ENCODE measurements at places on chromosomes 3 and 15.
A peak's percentile ranks its signal among the peaks of the same experiment; 100 is the strongest.

- no peak for DNase-seq
Measured at GRCh38 chr3:184178521-184179138, 4.0 kb downstream of the AP2M1 start.

DNA sequence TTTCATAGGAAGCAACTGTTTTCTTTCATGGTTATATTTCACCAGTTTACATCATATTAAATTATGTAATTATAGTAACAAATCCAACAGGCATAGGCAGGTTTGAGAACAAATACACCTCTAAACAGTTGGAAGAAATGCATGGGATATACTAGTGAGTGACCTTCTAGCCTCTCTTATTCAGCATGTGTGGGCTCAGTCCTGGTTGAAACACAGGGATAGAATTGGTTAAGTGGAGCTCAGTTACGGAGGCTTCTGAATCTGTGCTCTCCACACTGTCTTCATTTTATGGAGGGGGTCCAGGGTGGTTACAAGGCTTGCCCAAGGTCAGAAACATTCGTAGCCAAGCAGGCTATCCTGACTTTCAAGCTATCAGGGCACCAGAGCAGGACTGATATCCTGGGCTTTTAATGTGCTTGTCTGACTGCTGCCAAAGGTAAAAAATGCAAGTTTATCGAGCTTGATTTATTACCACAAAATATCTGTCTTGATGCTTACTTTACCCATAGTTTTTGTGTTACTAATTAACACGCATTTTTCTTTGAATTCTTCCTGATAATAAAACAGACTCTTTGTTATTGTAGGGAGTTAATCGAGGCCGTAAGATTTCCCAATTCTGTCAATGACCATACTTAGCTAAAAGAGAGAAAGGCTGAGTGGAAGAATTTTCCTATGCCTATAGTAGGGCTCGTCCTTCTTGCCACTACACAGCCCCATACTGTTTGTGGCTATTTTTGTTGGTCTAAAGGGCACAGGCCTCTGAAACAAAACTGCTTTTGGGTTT lies 89.6 kb downstream of the FILIP1L start:
- DNase-seq = no peak

- no peak for DNase-seq
Measured at GRCh38 chr3:101229681-101230080, 90.7 kb downstream of the IMPG2 start.

- DNase-seq = no peak
Measured at GRCh38 chr3:152123457-152123856, 145.3 kb upstream of the MBNL1 start.

GRCh38 chr3:82229397-82229796 lies 468.0 kb upstream of the GBE1 start:
- no peak for DNase-seq

DNA sequence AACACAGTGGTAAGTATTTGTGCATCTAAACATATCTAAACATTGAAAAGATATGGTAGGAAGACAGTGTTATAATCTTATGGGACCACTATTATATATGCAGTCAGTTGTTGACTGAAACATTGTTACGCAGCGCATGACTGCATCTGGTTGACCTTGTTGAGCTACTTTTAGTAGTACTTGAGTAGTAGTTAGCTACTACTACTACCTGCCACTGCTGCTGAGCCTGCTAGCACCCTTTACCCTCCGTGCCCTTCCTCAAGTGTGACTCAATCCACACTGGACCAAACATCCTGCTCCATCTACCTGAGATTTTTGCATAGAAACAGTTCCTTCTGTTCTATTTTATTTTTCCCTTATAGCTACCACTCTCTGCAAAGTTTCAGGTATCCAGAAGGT lies 123.6 kb upstream of the STRIT1 start:
- no peak for DNase-seq

GRCh38 chr3:53023072-53023823 lies 22.6 kb downstream of the SFMBT1 start:
- DNase-seq = no peak

DNA sequence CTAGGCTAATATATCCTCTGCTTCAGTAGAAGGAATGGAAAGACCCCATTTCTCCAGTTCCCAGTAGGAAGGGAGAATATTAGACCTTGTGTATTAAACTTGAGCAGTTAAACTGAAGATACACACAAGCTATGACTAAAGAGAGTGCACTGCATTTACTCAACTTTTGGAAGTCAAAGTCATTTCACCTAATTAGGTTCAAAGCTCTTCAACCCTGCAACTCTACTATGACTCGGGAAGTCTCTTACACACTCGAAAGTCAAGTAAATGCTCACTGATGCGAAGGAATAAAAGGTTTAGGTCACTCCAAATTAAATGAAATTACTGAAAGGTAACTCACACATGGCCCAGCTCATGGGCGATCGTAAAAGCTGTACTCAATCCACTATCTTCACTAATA lies 33.8 kb downstream of the ADAMTS9 start:
- DNase-seq = no peak

GRCh38 chr3:50380405-50381085 lies 21.2 kb upstream of the TMEM115 start:
- DNase-seq = no peak

GRCh38 chr3:176262071-176262470 lies 935.2 kb downstream of the TBL1XR1 start:
- DNase-seq = no peak

- DNase-seq = peak; percentile 32
Measured at GRCh38 chr3:158105710-158106253, 438 bp downstream of the SHOX2 start.

GRCh38 chr3:64151342-64151871 lies 73.9 kb downstream of the PRICKLE2 start:
- no peak for DNase-seq

DNA sequence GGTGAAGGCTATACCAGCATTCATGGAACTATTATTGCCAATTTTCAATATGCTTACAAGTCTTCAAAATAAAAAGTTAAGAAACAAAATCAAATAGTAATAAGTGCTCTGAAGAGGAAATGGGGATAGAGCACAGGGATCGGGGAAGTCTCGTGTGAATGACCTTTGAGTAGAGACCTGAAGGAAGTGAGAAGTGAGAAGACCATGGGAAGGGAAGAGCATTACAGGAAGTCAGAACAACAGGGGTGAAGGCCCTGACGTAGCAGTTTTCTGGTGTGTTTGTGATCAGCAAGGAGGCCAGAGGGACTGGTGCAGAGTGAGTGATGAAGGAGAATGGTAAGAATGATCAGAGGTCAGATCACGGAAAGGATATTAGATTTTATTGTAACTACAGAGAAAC lies 48.1 kb downstream of the STAC start:
- DNase-seq = no peak

GRCh38 chr15:92634671-92635201 lies 20.8 kb downstream of the FAM174B start:
- DNase-seq = no peak

GRCh38 chr3:125435231-125435630 lies 60.1 kb upstream of the ZNF148 start:
- no peak for DNase-seq

GRCh38 chr3:177498037-177498857 lies 301.0 kb upstream of the TBL1XR1 start:
- DNase-seq = no peak

DNA sequence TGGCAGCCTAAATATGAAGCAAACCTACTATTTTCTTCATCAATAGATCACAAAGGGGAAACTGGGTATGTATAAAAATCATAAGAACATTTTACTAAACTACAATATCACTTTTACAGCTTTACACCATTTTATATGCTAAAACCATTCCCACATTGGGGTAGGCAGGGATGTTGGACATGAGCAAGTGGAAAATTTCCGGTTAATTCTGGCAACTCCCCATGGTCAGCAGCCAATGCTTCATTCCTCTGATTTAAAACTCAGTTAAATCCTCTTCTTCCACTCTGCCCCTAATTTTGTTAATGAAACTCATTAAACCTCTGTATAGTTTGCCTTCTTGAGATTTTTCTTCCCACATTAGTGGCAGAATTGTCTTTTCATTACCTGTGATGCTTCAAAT lies 552.5 kb upstream of the NECTIN3 start:
- no peak for DNase-seq

GRCh38 chr15:88144921-88145653 lies 111.5 kb downstream of the NTRK3 start:
- no peak for DNase-seq

DNA sequence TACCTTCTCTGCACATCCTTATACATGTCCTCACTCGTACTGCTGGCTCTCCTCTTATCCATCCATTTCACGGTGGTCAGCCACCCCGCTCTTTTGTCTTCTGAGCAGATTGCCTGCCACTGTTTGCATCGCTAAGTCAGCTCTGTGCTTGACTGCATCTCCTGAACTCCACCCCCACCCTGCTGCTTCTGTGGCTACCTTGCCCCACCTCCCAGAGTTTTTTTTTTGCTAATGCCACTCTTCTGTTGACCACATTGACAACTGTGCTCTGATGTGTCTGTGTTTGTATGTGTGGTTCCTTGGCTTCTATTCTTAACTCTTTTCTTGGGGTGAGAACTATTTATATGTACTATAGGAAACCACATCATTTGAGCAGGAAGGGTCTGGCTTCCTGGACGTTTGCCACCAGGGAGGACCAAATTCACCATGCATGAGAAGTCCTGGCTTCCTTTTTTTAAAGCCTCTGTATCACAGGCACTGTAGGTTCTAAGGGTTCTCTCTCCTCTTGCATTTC lies 12.8 kb upstream of the MTMR10 start:
- no peak for DNase-seq

- no peak for DNase-seq
Measured at GRCh38 chr15:58738046-58738707, 11.3 kb downstream of the ADAM10 start.

GRCh38 chr3:54901906-54902685 lies 25.8 kb downstream of the LRTM1 start:
- no peak for DNase-seq

DNA sequence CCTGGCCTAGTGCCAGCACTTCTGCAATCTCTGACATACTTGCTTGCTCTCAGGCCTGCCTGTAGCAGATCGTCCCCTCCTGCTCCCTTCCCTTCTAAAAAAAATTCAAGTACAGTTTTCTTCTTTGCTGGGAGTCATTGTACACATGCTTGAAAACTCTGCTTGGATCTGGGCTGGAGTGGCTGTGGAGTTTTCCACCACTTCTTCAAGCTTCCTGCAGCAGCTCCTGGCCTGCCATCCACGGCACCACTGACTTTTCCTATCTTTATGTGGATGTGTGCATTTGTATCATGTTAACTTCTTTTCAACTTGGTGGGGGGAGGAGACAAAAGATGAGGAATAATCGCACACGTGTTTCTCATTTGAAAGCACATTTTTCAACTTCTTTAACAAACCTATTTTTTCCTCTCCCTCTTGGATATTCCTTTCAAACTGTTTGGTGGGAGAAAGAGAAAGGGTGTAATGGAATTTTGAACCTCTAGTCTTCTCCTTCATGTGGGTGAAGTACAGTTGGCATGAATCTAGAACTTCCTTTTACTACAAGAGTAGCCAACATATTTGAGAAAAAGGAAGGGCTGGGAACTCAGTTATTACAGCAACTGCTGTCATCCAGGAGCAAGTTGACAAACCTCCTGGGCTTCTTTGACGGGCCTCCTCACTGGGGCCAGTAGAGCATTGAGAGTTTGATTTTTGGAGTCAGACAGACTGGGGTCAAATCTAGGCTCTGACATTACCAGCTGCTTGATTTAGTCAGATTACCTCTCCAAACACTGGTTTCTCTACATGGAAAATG lies 61.2 kb upstream of the LRTM1 start:
- no peak for DNase-seq

GRCh38 chr3:15977090-15977489 lies 179.3 kb upstream of the ANKRD28 start:
- no peak for DNase-seq

GRCh38 chr3:195247863-195248189 lies 23.1 kb downstream of the XXYLT1 start:
- DNase-seq = no peak

DNA sequence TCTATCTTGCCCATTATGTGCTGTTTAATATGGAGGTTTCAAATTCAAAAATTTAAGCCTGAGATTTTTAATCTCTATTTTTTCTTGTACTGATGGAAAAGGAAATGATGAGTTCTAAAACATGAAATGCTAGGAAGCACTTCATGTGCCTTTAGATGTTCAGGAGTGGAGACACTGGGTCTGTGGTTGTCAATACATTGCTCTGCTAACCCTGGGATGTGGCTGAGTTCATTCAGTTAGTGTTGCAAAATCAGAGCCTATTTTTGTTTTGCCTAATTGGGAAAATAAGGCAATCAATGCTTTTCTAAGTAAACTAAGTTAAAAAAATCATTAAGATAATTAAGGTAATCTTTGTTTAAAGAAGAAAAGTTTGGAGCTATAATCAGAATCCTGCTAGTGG lies 83.1 kb downstream of the DIPK2A start:
- no peak for DNase-seq

DNA sequence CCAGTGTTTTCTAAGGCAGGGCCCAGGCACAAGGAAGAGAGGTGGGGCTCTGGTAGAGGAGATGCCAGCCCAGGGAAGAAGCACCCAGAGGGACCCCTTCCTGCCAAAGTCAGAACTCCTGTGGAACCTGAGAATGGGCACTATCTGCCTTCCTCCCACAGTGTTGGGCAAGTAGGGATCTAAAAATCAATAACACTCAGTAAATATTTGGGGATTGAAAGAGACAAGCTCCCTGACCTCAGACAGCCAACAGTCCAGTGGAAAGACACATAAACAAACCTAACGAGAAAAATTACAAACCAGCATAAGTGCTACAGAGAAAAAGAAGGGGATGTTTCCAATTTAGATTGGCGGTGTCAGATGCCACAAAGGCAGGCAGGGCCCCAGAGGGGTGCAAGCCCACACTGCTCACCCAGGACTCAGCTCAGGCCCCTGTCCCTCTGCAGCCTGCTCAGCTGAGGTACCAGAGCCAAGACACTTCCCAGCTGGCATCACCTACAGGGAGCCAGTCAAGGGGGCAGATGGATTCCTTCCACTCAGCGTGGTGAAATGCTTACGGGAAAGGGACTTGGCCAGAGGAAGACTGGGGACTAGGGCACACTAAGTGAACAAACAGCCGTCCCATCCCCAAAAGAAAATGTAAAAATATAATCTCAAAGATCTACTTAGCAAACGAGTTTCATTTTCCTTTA lies 15.9 kb downstream of the ADCY5 start:
- no peak for DNase-seq

- DNase-seq = no peak
Measured at GRCh38 chr3:97187771-97188170, 373.4 kb downstream of the EPHA6 start.

DNA sequence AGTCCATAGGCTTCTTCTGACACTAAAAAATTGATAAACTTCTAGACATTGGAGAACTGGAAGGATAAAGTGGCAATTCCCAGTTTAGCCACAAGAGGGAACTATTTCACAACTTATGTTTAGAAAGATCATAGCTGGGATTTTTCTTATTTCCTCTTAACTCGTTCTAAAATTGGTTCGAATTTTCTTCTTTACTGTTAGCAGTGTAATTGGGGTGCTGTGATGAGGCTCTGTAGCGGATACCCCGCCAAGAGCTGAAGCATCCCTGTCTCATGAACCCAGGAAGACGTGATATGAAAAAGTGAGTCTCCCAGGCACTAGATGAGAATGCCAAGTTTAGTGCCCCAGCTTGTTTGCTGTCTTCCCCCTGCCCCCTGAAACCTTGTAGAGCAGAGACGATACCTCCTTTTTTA lies 85.1 kb downstream of the PDCD6IP start:
- no peak for DNase-seq

- DNase-seq = no peak
Measured at GRCh38 chr3:109339714-109340648, 2.6 kb upstream of the DPPA4 start.

- no peak for DNase-seq
Measured at GRCh38 chr3:134464064-134464688, 21.6 kb downstream of the ANAPC13 start.
